ENCODE measurements at places on chromosomes 12 and 14.

GRCh38 chr14:97010491-97011160 is 213.4 kb downstream of the VRK1 start:
- DNase-seq: no peak

DNA sequence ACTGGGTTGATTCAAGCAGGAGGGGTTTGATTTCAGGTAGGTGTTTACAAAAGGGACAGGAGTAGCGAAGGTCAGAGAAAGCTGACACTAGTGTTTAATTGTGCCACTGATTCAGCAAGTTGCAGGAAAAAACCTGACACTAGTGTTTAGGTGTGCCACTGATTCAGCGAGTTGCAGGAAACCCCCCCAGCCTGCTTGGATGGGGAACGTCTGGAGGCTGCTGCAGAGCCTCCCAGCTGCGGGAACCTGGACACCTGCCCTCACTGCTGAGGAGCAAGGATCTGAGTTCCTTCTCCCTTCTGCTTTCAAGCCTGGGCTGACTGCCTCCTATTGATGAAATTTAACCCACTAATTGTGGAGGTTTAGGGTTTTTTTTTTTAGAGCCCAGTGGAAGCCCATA is 84.2 kb downstream of the AVPR1A start:
- DNase-seq: no peak

DNA sequence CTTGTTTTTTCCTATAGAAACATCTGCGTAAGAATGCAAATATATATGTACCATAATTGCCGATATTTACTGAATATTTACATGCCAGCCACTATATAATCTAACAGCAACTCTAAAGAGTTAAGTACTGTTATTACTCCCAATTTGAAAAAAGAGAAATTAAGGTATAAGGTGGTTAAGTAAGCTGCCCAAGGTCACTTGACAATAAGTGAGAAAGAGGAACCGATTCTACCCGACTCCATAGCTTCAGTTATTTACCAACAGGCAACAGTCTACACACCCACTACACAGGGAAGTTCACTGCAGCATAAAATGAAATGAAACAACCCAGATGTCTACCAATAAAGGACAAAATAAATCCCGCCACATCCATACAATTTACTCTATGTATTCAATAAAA is 1.1 kb downstream of the MIS18BP1 start:
- DNase-seq: no peak

GRCh38 chr14:60646226-60646818 is 3.0 kb downstream of the SIX1 start:
- DNase-seq: peak; percentile 39

- DNase-seq: no peak
These were observed 137.9 kb downstream of the AEBP2 start for GRCh38 chr12:19577281-19577530.
